ENCODE measurements at places on chromosomes 11 and 22. TPM values are rescaled to one million over a fixed set of nuclear protein-coding genes. Genes with fewer than 3 reads are reported as not detected.

Gene MUC5AC
- total RNA-seq, result not detected

Gene MISFA
- 0.67 TPM for total RNA-seq

Gene CARD16
- total RNA-seq, result 98.8 TPM

Gene UBQLNL
- 0.25 TPM for total RNA-seq

DNA sequence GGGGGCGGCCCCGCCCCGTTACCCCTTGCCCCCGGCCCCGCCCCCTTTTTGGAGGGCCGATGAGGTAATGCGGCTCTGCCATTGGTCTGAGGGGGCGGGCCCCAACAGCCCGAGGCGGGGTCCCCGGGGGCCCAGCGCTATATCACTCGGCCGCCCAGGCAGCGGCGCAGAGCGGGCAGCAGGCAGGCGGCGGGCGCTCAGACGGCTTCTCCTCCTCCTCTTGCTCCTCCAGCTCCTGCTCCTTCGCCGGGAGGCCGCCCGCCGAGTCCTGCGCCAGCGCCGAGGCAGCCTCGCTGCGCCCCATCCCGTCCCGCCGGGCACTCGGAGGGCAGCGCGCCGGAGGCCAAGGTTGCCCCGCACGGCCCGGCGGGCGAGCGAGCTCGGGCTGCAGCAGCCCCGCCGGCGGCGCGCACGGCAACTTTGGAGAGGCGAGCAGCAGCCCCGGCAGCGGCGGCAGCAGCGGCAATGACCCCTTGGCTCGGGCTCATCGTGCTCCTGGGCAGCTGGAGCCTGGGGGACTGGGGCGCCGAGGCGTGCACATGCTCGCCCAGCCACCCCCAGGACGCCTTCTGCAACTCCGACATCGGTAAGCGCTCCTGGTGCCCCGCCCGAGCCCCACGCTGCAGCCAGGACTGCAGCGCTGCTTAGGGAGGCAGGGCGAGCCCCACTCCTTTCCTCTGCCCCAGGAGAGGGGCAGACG is at the start of gene TIMP3:
TSS of gene TIMP3 (plus strand) at position 169 of the 700 bp plus-strand sequence. CDS start at position 466, 297 bp downstream.
- peaks cover 2% of the 10 kb centered on the region for H3K4me1 ChIP-seq
- H3K27me3 ChIP-seq, result peaks cover 55% of the 10 kb centered on the region
- H3K4me3 ChIP-seq, result no peak within 1 kb of the TSS
- no peak within 1 kb of the TSS for H3K27ac ChIP-seq

DNA sequence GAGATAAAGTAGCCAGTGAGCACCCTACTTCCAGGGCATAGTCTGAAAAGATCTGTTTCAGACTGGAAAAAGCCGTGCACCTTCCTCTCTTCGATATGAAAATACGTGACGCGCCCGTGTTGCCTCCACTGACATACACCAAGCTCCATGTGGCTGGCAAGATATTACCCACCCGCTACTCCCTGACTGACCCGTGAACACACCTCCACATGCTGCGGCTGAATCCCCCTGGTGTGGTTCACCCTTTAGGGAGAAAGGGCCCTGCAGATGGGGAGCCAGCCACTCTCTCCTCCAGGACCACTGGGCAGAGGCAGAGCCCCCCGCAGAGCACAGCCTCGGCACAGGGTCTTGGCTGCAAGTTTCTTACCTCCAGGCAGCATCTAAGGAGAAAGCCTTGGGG is 245.0 kb downstream of the BRD1 start:
- H3K4me1 ChIP-seq, result no peaks in the 10 kb centered on the region
- no peak overlapping the region for H3K27ac ChIP-seq
- peaks cover 8% of the 10 kb centered on the region for H3K36me3 ChIP-seq
- no peaks in the 10 kb centered on the region for H3K27me3 ChIP-seq
- H3K4me3 ChIP-seq, result no peak overlapping the region

- peaks cover 9% of the 10 kb centered on the region for H3K4me1 ChIP-seq
- no peak overlapping the region for H3K27ac ChIP-seq
- H3K4me3 ChIP-seq, result no peak overlapping the region
Measured at GRCh38 chr11:3224401-3225057, 5.9 kb upstream of the MRGPRG start.

Gene ZC3H12C
- 0.50 TPM for total RNA-seq

DNA sequence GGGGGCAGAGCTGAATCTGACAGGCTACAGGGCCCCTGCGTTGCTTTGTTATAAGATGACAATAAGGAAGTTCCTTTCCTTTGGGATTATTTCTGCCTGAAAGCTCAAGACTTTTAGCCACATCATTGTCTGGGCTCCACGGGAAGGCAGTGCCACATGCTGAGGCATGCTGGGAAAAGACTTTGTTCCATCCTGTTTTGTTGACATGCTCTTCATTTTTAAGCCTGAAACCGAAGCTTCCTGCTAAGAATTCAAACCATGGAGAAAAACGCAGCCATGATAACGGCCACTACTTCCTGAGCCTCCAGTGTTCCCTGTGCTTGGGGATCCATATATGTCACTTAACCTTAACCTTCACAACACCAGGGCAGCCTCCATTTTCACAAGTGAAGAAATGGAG is 5.5 kb upstream of the TCF20 start:
- H3K27ac ChIP-seq, result no peak overlapping the region
- H3K4me1 ChIP-seq, result peaks cover 5% of the 10 kb centered on the region
- H3K36me3 ChIP-seq, result no peaks in the 10 kb centered on the region
- no peaks in the 10 kb centered on the region for H3K27me3 ChIP-seq

DNA sequence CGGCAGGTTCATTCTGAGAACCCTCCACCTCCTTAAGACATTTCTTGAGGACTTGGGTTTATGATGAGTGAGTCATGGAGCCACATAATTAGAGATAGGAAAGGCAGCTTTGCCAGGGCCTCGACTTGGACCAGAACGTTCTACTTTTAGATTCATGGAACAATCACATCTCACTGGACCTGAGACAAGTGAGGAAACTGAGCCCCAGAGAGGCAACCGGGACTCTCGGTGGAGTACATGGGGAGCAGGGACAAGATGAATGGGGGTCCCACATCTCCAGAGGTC is 59.5 kb downstream of the LINC01488 start:
- H3K4me3 ChIP-seq, result no peak overlapping the region
- H3K4me1 ChIP-seq, result no peaks in the 10 kb centered on the region
- no peak overlapping the region for H3K27ac ChIP-seq

Gene TMEM151A
- not detected for total RNA-seq

GRCh38 chr11:119229741-119230140 is 23.6 kb downstream of the CBL start:
- no peak overlapping the region for H3K4me3 ChIP-seq
- peaks cover 43% of the 10 kb centered on the region for H3K36me3 ChIP-seq
- no peaks in the 10 kb centered on the region for H3K27me3 ChIP-seq
- no peak overlapping the region for H3K27ac ChIP-seq

Gene KCNQ1OT1
- 0.19 TPM for total RNA-seq

GRCh38 chr22:47902646-47903180 is 1140.3 kb downstream of the TBC1D22A start:
- no peak overlapping the region for H3K4me3 ChIP-seq
- H3K36me3 ChIP-seq, result no peaks in the 10 kb centered on the region
- H3K27ac ChIP-seq, result no peak overlapping the region
- no peaks in the 10 kb centered on the region for H3K4me1 ChIP-seq
- no peak for DNase-seq

- H3K36me3 ChIP-seq, result peaks cover 12% of the 10 kb centered on the region
- peaks cover 18% of the 10 kb centered on the region for H3K4me1 ChIP-seq
- no peak overlapping the region for H3K27ac ChIP-seq
- H3K4me3 ChIP-seq, result no peak overlapping the region
Measured at GRCh38 chr11:7591107-7591894, 77.5 kb downstream of the PPFIBP2 start.

Gene DGAT2
- 0.77 TPM for total RNA-seq

GRCh38 chr22:26964642-26965041 is 307.3 kb downstream of the MIAT start:
- no peak for DNase-seq
- H3K27me3 ChIP-seq, result no peaks in the 10 kb centered on the region
- H3K4me3 ChIP-seq, result no peak overlapping the region
- no peak overlapping the region for H3K27ac ChIP-seq
- no peaks in the 10 kb centered on the region for H3K36me3 ChIP-seq
- no peaks in the 10 kb centered on the region for H3K4me1 ChIP-seq

Gene NEU3
- 12.5 TPM for total RNA-seq

Gene TMEM191C
- 2.0 TPM for total RNA-seq

Gene DUSP8
- 0.23 TPM for total RNA-seq

DNA sequence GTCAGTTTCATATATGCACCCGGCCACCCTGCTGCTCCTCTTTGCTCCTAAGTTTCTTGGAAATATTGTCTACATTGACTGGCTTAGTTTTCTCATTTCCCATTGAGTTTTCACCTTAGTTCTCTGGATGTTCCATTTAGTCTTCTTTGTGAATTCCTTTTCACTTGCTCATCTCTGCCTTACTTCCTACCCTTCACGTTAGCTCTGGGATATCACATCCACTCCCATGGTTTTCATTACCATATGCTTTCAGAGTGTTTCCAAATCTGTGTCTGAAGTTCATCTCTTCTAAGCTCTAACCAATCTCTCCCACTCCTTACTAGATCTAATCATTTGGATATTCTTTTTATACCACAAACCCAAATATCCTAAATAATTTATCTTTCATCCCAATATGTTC is 226.4 kb downstream of the FAM76B start:
- H3K27me3 ChIP-seq, result no peaks in the 10 kb centered on the region
- DNase-seq, result no peak
- peaks cover 3% of the 10 kb centered on the region for H3K36me3 ChIP-seq
- H3K27ac ChIP-seq, result no peak overlapping the region
- H3K4me3 ChIP-seq, result no peak overlapping the region
- peaks cover 10% of the 10 kb centered on the region for H3K4me1 ChIP-seq

Gene PANX2
- total RNA-seq, result 0.10 TPM

Gene UEVLD
- 12.1 TPM for total RNA-seq

Gene HBG2
- total RNA-seq, result not detected

- no peak overlapping the region for H3K27ac ChIP-seq
- DNase-seq, result no peak
- no peaks in the 10 kb centered on the region for H3K4me1 ChIP-seq
- H3K4me3 ChIP-seq, result no peak overlapping the region
Measured at GRCh38 chr11:20909995-20910726, 240.8 kb downstream of the NELL1 start.

DNA sequence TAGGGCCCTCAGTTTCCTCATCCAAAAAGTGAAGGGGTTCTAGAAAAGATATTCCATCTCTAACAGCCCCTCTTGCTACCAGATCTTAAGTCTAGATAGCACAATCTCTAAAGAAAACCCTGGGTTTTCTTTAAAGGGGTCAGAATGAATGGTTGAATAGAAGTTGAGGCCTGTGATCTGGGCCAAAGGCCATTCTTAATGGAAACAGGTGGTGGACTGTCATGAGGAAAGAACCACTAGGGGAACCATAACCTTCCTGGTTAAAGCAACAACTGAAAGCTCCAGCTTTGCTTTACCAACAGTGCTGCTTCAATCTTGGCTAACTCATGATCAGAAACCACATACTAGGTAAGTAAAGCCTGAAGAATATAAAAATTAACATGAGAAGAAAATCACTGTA is 1.8 kb downstream of the CELF1 start:
- no peak for DNase-seq
- peak overlapping the region; percentile 93 for H3K27ac ChIP-seq
- peaks cover 32% of the 10 kb centered on the region for H3K36me3 ChIP-seq
- H3K27me3 ChIP-seq, result no peaks in the 10 kb centered on the region

Gene TREH
- total RNA-seq, result not detected

DNA sequence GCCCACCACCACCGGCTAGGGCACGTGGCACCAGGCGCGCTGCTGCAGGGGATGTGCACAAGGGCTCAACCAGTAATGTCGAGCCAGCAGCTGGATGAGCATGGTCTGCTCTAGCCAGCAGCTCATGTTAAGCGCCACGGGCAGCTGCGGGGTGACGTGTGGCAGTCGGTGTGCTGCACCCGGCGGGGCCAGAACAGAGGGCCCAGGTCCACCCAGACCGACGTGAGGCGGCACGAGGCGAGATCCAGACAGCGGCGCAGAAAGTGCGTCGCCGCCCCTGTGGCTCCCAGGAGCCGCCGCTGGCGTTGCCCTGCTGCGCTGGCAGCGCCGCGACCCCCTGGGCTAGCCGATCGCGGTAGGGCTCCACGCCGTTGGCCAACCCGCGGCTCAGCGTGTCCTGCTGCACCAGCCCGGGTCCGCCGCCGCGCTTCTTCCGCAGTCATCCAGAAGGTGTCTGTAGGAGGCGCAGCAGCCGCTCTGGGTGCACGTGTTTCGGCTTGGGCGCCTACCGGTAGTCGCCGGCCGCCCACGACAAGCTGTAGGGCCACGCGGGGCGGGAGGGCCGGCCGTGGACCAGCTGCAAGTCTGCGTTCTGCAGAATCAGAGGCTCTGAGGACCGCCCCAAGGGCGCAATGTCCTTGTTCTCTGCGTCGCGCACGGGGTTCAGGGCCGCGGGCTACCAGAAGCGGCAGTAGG is 4.6 kb upstream of the GALR3 start:
- H3K4me3 ChIP-seq, result no peak overlapping the region
- no peak overlapping the region for H3K27ac ChIP-seq
- peak; percentile 71 for DNase-seq
- peaks cover 17% of the 10 kb centered on the region for H3K4me1 ChIP-seq
- H3K36me3 ChIP-seq, result peaks cover 1% of the 10 kb centered on the region

Gene RAB1B
- total RNA-seq, result 174 TPM

Gene TMPRSS5
- 0.52 TPM for total RNA-seq

GRCh38 chr11:33533386-33534052 is 167.1 kb downstream of the C11orf91 start:
- no peaks in the 10 kb centered on the region for H3K36me3 ChIP-seq
- H3K4me3 ChIP-seq, result no peak overlapping the region
- peaks cover 11% of the 10 kb centered on the region for H3K27me3 ChIP-seq
- H3K27ac ChIP-seq, result no peak overlapping the region
- H3K4me1 ChIP-seq, result no peaks in the 10 kb centered on the region
